Stimulated activated CD8-positive, alpha-beta memory T cell treated with anti-CD3 and anti-CD28 coated beads, Interleukin-7, amount 100 ng/mL, for 1 hour (primary cell): ENCODE measurements at places on chromosomes 2 and 18.

- DNase-seq: no peak
Measured at GRCh38 chr2:3785890-3786273, 82.5 kb downstream of the DCDC2C start.

DNA sequence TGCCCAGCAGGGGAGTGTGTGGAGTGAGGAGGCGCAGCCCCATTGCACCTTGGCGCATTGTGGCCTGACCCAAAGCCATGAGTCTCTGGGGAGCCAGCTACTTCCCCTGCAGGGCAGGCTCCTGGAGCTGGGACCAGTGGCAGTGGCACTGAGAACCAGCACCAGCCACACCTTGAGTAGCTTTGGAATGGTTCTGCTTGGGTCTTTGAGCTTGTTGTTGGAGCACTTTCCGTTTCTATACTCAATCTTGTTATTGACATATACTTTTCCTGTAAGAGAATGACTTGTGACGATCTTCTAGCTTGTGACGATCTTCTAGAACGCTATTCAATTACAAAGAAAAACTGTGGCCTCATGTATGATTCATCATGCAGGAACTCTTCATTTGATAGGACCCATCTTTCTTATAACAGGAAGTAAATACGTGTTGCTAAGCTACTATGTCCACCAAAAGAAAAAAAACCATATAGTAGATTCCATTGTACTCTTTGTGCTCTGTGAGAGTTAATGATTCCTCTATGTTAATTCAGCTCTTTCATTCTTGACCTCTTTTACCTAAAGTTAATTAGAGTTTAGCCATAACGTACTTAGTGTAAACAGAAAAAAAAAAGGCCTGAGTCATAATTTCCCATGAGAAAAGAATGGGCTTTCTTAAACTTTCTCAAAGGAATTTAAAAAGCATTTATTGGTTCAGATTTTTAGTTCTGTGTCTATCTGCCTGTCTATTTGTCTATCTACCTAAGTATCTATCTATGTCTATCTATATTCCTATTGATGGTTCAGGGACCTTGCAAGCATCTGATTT is 113.1 kb downstream of the GATA6 start:
- no peak for DNase-seq

DNA sequence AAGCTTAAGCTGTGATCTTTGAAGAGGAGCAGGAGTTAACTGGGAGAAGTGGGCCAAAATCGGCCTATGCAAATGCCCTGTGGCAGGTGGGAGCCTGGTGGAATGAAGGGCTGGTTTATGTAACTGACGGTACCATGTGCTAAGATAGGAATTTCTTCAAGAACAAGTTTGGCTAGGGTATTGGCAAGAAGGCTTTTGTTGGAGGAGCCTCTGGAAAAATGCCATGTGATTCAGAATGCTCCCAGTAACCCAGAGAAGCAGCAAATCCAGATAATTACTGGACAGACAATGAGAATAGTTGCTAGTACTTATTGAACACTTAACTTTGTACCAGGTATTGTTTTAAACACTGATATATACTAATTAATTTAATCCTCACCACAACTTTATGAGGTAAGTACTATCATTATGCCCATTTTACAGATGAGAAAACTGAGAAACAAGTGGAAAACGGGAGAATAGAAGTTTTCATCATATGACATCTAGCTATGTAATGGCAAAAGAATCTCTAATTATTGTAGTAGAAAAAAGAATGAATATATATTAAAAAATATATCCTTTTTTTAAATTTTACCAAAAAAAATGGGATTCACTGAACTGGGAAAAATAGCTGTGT is 9.1 kb upstream of the FAM124B start:
- DNase-seq: no peak

GRCh38 chr2:119775102-119775501 is 15.4 kb downstream of the PTPN4 start:
- no peak for DNase-seq

- no peak for DNase-seq
Measured at GRCh38 chr2:196361606-196362326, 190.4 kb upstream of the STK17B start.

GRCh38 chr18:21163647-21164547 is 52.3 kb upstream of the ROCK1 start:
- DNase-seq: no peak

DNA sequence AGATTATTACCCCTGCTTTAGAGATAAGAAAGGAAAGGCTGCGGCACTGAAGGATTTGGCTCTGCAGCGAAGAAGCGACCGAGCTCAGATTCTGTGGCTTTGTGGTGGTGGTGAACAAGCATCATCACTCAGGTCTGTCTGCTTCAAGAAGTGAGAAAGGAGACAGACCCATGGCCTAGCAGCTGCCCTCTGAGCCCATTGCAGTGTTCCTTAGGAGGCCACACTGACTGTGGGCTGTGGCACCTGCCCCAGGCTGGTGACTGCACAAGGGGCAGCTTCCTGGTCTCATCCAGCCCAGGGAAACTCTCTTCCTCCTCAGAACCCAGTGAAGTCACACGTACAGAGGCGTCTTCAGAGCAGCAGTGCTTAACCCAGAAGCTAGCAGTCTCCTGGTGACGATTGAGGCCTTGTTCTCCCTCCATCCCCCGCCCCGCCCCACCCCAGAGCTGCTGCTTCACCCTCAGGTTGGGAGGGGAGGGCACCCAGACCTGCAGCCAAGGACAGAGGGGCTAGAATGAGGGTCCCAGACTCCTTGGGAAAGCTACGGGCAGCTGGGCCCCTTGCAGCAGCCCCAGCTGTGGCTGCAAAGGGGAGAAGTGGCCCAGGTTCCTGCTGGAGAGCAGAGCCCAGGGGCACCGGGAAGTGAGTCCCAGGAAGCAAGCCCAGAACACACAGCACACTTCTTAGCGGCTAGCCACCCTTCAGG is 22.2 kb downstream of the BIN1 start:
- peak; percentile 12 for DNase-seq

- no peak for DNase-seq
Measured at GRCh38 chr2:186551323-186552050, 38.4 kb upstream of the ITGAV start.

DNA sequence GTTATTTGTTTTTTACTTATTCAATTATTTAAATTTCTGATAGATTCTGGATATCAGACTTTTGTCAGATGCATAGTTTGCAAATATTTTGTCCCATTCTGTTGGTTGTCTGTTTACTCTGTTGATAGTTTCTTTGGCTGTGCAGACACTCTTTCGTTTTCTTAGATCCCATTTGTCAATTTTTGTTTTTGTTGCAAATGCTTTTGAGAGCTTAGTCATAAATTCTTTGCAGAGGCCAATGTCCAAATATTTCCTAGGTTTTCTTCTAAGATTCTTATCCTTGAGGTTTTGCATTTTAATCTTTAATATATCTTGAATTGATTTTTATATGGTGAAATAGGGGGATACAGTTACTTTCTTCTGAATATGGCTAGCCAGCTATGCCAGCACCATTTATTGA is 112.7 kb upstream of the SESTD1 start:
- no peak for DNase-seq

- DNase-seq: no peak
Measured at GRCh38 chr18:78406743-78407465, 572.7 kb upstream of the SALL3 start.

DNA sequence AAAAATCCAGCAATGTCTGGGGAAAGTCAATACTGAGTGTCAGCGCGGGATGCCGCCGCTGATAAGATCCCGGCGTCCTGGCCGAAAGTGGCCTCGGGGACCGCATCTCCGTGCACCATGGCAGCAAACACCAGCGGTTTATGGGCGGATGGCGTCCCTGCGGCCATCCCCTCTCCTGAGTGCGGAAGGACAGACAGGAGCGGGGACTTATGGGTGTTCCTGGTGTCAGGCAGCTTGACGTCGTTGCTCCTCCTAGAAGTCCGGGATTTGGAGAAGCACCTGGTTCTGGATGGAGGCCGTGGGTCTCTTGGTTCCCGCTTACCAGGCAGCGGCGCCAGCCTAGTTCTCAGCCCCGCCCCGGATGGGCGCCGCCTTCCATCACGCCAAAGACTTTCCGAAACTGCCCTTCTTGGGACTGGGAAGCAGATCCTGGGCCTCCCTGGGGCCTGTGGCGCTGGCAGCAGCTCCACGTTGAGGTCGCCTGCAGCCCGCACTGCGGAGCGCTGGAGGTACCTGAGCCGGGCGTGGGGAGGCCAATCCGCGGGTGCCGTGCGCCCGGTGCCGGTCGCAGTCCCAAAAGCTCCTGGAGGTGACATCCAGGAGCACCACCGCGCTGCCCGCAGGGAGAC is 119.1 kb downstream of the CCDC74A start:
- no peak for DNase-seq

DNA sequence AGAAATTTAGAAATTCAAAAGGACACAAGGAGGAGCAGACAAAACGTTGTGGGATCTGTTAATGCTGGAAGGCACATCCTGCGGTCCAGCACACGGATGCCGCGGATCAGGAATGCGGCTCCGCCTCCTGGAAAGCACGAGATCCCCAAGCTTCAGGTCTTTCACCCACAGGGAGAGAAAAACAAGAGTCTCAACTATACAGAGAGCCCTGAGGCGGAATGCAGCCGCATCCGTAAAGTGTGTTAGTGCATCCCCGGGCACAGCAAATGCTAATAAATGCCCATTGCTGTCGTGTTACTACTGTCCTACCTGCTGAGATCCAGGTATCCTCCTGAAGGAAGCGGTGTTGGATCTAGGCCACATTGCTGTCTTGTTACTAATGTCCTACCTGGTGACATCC is 303.9 kb downstream of the EIPR1 start:
- DNase-seq: no peak

- DNase-seq: no peak
Measured at GRCh38 chr2:205580212-205580987, 101.9 kb upstream of the NRP2 start.

DNA sequence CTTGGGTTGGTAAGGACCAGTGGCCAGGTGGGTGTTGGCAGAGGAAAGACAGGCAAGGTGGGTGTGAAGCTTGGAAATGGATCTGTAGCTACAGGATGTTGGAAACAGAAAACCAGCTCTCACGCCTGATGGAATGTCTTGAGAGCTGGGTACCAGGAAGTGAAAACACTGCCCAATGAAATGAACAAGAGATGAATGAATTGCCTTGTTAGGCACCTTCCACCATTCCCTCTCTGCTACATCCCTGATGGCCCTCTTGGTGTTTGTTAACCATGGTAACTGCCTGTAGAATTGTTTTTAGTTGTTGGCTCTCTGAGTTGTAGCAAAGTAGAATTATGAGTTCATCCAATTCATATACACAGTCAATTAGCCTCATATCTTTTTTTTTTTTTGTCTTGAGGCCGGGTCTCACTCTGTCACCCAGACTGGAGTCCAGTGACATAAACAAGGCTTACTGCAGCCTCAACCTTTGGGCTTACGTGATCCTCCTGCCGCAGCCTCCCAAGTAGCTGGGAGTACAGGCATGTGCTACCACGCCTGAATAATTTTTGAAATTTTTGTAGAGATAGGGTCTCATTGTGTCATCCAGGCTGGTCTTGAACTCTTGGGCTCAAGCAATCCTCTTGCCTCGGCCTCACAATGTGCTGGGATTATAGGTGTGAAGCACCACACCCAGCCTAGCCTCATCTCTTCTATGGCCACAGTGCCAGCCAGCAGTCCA is 9.5 kb downstream of the KCMF1 start:
- no peak for DNase-seq

GRCh38 chr18:2840521-2840920 is 6.3 kb upstream of the EMILIN2 start:
- DNase-seq: no peak

- DNase-seq: no peak
Measured at GRCh38 chr2:36355890-36356297, 316 bp downstream of the CRIM1 start.

DNA sequence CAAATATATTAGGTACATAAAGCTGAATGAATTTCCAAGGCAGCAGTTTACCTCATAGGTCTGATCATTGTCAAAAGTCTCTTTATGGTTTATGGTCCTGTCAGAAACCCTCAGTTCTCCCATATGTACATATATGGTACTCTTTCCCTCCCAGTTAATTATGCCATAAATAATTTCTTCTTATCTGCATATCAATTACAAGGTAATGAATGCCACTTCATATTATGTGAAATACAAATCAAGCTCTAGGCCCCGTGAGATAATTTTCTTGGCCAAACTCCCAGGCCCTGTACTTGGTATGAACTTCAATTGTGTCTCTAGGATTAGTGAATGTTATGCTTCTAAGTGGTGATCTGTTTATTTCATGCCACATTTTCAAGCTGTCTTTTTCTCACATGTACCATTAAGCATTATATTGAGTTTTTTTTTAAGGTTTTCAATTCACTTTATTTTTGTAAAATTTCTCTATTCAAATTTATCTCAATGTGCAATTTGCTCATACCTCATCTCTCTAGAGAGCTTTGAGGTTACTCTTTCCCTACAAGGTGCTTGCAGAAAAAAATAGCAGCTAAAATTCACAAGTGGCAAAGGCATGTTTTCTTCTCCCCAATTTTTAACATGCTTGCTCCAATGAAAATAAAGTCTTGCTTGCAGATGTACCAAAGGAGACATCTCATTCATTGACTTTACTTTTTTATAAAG is 430.6 kb upstream of the VRK2 start:
- no peak for DNase-seq

DNA sequence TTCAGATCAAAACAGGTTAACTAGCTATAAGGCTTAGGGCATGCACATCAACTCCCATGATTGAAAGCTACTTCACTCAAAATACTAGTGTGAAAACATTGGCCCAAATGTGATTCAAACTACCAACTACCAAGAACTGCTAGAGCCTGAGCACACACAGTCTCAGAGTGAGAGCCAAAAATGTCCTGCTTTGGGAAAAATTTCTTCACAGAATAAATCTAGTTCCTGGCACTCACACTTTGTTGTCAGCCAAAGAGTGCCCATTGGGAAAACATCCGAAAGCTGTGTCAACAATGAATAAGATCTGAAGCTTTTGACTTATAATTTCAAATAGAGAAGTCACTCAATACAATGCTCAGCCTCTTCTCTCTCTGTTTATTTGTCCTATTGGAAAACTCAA is 182.7 kb downstream of the LRATD1 start:
- DNase-seq: no peak

GRCh38 chr2:105378276-105378840 is 20.5 kb downstream of the FHL2 start:
- DNase-seq: no peak

GRCh38 chr2:74632209-74632938 is 15.8 kb downstream of the M1AP start:
- no peak for DNase-seq

DNA sequence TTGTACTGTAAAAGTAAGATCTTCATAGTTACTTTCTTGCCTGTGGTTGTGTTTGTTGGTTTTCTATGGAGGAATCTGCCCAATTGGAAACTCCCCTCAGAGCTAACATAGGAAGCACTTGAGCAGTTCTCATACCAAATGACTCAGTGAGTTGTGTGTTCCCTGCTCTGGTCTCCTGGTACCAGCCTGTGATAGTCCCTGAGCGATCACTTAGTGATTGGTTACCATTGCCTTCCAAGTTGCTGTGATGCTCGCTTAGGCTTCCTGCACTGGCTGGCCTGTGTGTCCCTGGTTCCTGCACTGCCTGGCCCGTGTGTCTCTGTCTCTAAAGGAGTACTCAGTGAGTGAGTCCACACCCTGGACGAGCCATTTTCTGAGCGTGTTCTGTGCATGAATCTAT is 133.0 kb downstream of the MAP4K4 start:
- no peak for DNase-seq

DNA sequence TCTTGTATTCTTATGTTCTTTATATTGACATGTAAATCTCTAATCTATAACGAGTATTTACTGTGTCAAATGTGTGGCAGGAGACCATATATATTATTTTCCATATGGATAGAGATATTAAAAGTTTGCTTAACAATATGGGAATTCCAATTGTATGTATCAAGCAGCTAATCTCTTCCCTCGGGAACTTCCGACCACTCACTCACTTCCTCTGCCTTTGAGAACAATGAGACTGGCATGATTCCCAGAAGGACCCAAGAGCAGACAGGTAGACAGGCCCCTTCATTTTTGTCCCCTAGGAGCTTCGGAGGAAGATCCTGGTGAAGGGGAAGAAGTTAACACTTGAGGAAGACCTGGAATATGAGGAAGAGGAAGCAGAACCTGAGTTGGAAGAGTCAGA is 24.1 kb downstream of the PLCD4 start:
- no peak for DNase-seq
